Peyer's patch (tissue), 4 donors: ENCODE measurements at places on chromosomes 1 and 21.

- DNase-seq: no peak
These were observed 27.7 kb downstream of the TMCO4 start for GRCh38 chr1:19772053-19772452.

DNA sequence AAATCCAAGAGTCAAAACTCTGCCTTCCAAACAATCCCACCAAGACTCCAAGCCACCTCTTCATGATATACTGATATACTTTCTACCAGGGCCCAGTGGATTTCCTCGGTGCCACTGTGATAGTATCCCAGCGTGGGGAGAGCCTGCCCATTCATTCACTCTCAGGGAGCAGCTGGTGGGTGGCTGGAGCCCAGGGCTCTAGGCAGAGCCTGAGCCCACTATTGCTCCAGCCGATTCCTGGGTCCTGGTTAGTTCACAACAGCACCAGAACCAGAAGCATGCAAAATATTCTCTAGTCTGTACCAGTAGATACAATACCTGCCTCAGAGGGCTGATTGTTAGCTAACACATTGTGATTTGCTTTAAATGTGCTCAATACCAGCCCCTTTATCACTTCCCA lies 831 bp downstream of the CSRP1 start:
- DNase-seq: no peak

- DNase-seq: no peak
These were observed 55.6 kb downstream of the GALNT2 start for GRCh38 chr1:230122366-230123279.

- DNase-seq: no peak
These were observed 195.2 kb upstream of the JUN start for GRCh38 chr1:58979086-58979485.

DNA sequence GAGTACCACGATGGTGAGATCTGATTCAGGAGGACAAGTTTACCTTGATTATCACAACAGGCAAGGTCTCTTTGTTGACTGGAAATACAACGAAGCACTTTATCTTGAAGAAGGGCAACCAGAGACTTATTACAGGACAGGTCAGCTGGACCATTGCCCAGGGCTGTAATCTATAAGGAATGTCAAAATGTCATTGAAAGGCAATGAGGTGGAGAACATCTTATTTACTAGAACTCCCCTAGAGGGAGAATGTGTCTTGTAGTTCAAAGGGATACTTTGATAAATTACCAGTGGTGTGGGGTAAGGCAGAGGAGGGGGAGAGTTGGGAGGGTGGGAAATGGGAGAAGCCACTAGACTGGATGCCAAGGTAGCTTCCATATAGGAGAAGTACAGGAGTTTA lies 212.3 kb downstream of the NCAM2 start:
- no peak for DNase-seq

DNA sequence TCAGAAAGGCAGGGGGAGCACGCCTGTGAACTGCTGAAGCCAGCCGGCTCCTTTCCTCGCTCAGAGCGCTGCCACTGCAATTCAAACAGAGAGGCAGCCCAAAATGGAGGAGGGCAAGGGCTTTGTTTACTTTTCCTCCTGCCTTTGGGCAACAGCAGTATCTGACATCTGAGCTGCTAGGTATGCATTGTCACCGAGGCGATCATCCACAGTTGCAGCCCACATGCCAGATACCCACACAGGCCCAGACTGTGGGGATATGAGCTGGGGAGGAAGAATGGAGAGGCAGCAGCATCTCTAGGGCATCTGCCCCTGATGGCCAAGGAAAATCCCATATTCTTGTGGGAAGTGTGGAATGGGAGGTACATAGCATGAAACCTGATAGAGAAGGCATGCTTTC lies 357.1 kb downstream of the BARHL2 start:
- DNase-seq: no peak

DNA sequence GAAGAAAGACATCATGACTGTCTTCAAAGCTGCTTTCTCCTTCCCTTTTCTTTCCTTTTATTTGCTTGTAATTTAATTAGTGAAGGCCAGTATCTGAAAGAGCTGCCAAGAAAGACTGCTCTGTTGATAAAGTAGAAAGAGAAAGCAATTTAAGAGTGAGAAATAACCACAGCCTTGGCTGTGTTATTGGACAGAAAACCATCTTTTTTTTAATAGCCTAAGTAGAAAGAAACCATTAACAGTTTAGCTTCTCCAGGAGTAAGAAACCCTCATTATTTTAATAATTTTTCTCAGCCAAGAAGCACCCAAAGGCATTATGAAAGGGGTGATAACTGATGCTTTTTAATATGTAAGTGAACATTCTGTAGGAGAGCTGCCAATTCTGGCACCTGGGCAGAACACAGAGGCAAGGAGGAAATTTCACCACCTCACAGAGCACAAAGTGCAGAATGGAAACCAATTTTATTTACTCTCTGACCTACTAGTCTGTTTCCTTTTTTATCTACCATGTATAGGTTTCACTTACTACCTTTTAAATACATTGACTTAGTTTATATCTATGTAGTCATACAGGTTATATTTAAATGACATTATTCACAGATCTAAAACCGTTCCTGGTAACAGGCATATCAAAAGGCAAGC lies 703.2 kb downstream of the MRPL39 start:
- no peak for DNase-seq

- peak; percentile 54 for DNase-seq
These were observed 102.4 kb downstream of the SLC45A1 start for GRCh38 chr1:8420318-8420717.

- DNase-seq: no peak
These were observed 153.5 kb upstream of the USP24 start for GRCh38 chr1:55368698-55369097.

DNA sequence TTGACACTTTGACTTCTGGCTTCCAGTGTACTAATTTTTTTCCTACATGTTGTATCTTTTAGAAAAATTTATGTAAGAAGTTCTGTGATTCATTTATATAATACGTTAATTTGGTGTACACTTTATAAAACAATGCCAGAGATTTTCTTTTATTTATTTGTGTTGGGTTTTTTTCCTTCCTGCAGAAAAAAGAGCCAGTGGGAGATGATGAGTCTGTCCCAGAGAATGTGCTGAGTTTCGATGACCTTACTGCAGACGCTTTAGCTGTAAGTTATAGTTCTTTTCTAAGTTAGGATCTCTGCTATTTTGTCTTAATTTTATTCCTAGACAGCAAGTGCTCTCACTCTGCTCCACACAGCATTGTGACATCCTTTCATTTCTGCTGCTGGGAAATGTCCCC lies 14.4 kb downstream of the SARS1 start:
- DNase-seq: no peak

- DNase-seq: no peak
These were observed 2.2 kb downstream of the WNT4 start for GRCh38 chr1:22140694-22141093.

DNA sequence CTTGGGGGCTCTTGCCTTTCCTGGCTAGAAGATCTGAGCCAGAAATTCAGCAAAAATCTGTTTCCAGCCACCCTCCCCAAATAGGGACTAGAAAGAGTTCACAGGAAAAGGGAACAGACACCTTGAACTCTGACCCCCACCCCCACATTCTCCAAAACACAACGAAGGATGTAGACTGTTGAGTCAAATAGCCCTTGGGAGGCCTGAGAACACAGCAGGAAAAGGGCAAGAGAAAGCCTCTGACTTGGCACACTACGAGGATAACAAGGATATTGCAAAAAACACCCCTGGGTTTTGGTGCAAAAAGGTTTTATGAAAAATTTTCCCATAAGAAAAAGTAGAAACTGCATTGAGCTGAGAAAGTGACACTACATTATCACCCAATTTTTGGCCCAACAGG lies 1.9 kb upstream of the YRDC start:
- no peak for DNase-seq
